ENCODE measurements at places on chromosomes 6 and 20. TPM values are rescaled to one million over a fixed set of nuclear protein-coding genes. Genes with fewer than 3 reads are reported as not detected.

Gene CALHM4
- total RNA-seq: not detected

Gene F13A1
- total RNA-seq: 45.1 TPM

Gene RBPJL
- not detected for total RNA-seq

Gene FAM162B
- total RNA-seq: 5.6 TPM

Gene ELOVL2
- 19.6 TPM for total RNA-seq

Gene SLC25A27
- 97.2 TPM for total RNA-seq

Gene PEX7
- total RNA-seq: 13.3 TPM

Gene FAM83C
- 0.16 TPM for total RNA-seq

Gene SLCO4A1
- total RNA-seq: 8.0 TPM

Gene PPP1R3G
- total RNA-seq: 2.8 TPM

Gene PPP1R14C
- total RNA-seq: 5.1 TPM

Gene CTSA
- total RNA-seq: 50.5 TPM

Gene GJA10
- total RNA-seq: 2.5 TPM

Gene PACSIN1
- total RNA-seq: 32.2 TPM

Gene CST3
- total RNA-seq: 328 TPM

Gene MTFR2
- total RNA-seq: 1.1 TPM

Gene DDAH2
- 108 TPM for total RNA-seq

Gene SLC17A3
- not detected for total RNA-seq

Gene ZC2HC1B
- not detected for total RNA-seq

Gene PPP1R10
- total RNA-seq: 39.9 TPM

Gene MUC21
- 0.11 TPM for total RNA-seq

Gene HTR1E
- total RNA-seq: 0.33 TPM

Gene RIPOR3
- total RNA-seq: 10.4 TPM

Gene SIRPB2
- total RNA-seq: 1.2 TPM
